Fibroblast of mammary gland (primary cell): ENCODE measurements at places on chromosomes 1 and 21.
A peak's percentile ranks its signal among the peaks of the same experiment; 100 is the strongest.

GRCh38 chr1:234746798-234747196 is 136.8 kb upstream of the IRF2BP2 start:
- DNase-seq, result no peak

- no peak for DNase-seq
Observed at GRCh38 chr1:42817440-42817767, 207 bp upstream of the SVBP start.

- DNase-seq, result no peak
Observed at GRCh38 chr1:232439011-232439410, 190.9 kb downstream of the SIPA1L2 start.

GRCh38 chr1:92441697-92442342 is 44.9 kb downstream of the GFI1 start:
- no peak for DNase-seq

GRCh38 chr1:6262555-6263420 is 1.9 kb upstream of the GPR153 start:
- DNase-seq, result peak; percentile 65

DNA sequence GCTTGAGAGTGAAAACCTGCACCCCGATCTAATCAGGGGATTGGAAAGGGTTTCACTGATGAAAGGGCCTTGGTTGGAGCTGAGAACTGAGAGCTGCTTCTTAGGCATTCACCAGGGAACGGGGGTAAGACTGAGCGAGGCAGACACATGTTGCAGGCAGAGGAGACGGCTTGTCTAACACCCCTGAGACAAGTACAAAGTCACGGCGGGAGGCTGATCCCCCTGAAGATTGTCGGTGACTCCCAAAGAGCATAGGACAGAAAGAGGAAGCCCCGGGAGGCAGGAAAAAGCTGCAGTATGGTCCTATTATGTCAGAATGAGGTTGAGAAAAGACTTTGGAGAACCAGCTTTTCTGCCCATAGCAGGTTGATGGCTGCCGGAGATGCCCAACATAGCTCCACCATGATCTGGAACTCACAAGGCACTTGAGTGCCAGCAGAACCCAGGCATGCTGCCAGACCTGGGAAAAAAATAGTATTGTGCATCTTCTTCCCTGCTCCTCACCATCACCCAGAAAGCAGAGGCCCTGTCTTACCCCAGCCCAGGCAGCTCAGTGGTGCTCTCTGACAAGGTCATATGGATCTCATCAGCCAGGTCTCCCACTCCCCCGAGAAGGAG is 463.9 kb upstream of the PROX1 start:
- no peak for DNase-seq

DNA sequence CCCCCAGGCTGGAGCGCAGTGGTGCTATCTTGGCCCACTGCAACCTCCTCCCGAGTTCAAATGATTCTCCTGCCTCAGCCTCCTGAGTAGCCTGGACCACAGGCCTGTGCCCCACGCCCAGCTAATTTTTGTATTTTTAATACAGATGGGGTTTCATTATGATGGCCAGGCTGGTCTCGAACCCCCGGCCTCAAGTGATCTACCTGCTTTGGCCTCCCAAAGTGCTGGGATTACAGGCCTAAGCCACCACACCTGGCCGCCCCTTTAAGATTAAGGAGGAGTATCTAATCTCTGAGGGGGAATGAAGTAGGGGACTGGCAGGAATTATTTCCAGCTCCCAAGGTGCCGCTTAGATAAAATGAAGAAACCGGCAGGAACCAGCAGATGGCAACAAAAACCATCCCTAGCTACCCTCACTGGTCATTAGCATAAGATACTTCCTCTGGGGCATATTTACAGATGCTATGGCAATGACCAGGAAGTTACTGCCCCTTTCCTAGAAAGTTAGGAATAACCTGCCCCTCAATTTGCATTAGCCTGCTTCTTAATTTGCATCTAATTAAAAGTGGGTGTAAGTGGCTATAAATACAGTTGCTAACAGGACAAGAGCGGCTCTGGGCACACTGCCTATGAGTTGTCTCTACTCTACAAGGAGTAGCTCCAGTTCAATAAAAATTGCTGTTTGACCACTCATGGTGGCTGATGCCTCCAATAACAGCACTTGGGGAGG is 7.1 kb upstream of the NSUN4 start:
- peak; percentile 46 for DNase-seq

- no peak for DNase-seq
Observed at GRCh38 chr1:168972887-168973286, 133.6 kb upstream of the ATP1B1 start.

- no peak for DNase-seq
Observed at GRCh38 chr1:205339717-205340116, 17.0 kb downstream of the KLHDC8A start.

DNA sequence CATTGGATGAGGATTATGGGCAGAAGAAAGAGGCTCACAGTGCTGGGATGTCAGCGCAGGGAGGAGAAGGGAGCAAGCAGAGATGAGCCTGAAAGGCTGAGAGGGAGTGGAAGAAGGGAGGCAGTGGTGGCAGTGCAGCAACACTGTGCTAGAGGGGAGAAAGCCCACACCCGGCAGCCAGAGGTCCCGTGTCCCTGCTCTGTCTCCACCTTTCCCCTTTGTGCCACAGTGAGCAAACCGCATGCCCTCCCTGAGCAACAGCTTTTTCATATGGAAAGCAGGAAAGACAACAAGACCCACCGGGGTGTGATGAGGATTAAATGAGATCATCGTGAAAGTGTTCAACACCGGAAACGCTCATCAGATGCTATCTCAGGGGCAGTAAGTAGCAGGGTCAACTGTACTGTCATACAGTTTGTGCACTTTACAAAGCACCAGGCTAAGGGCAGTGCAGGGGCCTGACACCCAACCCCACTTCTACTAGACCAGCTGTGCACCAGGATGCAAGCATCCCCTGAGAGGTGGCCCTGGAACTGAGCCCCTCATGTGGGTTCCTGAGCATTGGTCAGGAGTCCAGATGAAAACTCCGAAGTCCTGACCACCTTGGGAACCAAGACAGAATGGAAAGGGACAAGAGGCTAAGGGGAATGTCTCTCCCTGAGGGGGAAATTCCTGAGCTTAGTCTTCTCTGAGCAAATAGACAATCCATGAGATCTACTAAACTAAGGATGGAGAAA is 9.1 kb downstream of the NHLH1 start:
- DNase-seq, result peak; percentile 20

- peak; percentile 94 for DNase-seq
Observed at GRCh38 chr1:98920441-98921110, 84.1 kb downstream of the PLPPR5 start.

GRCh38 chr1:118304722-118305359 is 119.8 kb upstream of the SPAG17 start:
- peak; percentile 42 for DNase-seq

DNA sequence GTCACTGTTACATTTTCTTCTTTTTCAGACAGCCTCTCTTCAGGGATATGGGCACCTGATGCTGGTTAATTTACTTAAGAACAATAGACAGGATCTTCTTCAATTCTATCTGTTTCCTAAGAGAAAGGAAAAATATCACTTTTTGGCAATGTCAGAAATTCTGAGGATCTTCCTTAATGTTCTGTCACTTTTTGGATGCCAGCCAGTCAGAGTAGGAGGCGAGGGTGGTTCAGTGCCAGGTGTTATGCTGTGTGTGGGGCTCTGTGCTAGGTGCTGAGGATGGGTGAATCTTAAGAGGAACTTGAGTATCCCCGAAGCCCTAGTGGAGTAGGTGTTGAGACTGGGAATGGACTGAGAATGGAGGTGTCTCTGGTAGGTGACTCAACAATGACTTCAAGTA is 133.5 kb downstream of the UCK2 start:
- DNase-seq, result no peak

GRCh38 chr1:15866721-15867201 is 19.3 kb downstream of the SPEN start:
- DNase-seq, result peak; percentile 60

GRCh38 chr21:38455403-38455802 is 42.9 kb downstream of the ERG start:
- no peak for DNase-seq

DNA sequence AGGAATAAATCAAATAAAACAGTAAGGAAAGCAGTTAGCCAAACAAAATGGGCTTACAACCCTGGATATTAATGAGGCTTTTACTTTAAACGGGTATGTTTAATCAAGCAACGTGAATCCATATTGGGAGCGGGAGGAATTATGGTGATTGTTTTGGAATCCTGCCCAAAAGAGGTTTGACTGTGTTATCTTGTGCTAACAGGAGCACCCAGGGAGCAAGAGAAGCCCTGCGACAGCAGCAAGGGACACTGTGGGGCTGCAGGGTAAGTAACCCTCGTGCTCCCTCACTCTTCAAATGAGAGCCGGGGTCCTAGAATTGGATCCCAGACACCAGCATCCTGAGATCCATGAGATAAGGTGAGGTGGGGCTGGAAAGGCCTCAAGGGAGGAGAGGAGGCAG is 72.6 kb upstream of the PGBD5 start:
- DNase-seq, result no peak

GRCh38 chr1:99374109-99374508 is 109.8 kb downstream of the PLPPR4 start:
- DNase-seq, result no peak

DNA sequence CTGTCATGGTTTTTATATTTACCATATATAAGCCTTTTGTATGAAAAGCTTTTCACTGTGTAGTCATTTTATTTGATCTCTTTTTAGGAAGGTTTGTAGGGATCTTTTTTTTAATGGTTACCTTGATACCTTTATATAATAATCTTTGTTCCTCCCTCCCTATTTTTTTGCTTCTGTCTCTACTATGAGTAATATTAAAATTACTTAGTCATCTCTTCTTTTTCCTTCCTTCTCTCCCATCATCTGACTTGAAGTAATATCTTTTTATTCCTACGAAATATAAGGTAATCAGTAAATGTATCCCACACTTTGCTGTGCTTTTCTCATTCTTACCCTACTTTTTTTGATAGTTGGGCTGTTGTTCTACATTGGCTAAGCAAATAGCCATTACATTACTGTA is 161.4 kb downstream of the MAGI3 start:
- no peak for DNase-seq

GRCh38 chr1:89147678-89148658 is 22.1 kb upstream of the GBP2 start:
- no peak for DNase-seq

- DNase-seq, result peak; percentile 49
Observed at GRCh38 chr1:43982808-43983207, 3.8 kb downstream of the B4GALT2 start.

GRCh38 chr1:173869021-173869359 is 810 bp downstream of the ZBTB37 start:
- DNase-seq, result no peak

DNA sequence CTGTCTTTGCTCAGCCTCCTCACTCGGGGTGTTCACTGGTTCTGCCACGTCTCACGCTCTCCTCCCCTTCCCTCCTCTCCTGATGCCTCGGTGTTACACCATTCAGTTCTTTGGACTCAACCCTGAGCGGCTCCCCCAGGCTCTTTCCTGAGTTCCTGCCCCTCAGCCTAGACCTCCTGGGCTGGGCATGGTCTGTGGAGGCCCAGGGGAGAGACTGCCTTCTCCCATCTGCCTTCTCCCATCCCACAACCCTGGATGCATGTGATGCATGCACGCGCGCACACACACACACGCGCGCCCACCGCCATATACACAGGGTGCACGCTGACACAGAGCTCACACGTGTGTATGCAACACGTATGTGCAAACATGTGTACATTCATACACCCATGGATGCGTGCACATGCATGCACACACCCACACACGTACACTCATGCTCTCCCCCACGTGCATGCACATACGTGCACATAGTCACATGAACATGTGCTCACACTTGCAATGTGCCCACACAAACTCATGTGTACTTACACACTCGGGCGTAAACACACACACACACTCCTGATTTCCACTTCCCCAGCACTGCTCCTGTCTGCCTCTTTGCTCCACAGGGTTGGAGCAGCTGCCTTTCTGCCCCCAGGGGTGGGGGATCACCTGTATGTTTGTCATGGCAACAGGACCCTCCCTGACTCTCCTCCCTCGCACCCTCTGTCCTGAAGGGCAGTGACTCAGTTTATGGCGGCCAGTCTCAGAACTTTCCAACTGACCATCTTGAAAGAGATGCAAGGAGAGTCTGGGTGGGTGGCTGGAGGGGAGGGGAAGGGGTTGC is 59.0 kb downstream of the HUNK start:
- DNase-seq, result no peak

GRCh38 chr21:37450445-37450941 is 83.9 kb downstream of the DYRK1A start:
- peak; percentile 44 for DNase-seq

GRCh38 chr1:200654660-200655059 is 15.0 kb downstream of the DDX59 start:
- no peak for DNase-seq

GRCh38 chr1:226601456-226601855 is 52.9 kb downstream of the STUM start:
- no peak for DNase-seq

DNA sequence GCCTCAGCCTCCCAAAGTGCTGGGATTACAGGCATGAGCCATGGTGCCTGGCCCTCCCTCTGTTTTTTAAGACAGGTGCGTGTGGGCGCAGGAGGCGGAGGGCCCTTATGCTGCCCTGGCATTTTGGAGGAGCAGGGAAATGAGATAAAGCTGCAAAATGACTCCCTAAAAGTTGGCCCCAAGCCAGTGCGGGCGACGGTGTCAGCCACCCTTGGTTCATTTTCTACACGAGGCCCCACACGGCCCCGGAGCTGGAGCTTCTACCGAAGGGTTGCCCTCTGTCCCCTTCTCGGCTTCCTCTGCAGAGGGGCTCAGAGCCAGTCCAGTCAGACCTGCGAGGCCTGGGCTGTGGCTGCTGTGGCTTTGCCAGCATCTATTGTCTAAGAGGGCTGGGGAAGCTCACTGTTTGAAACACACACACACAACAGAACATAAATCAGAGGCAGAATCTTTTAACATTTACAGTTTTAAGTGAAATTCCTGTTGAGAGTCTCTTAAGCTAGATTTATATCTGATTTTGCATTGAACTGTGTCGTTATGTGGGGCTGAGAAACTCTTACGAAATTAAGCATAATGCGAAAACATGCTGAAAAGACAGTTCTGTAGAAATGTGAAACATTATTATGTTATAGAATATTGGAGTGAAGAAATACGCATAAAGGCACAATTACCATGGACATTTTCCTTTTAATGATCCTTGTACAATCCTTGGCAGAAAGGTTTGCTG is 255.9 kb downstream of the CAMTA1 start:
- no peak for DNase-seq

DNA sequence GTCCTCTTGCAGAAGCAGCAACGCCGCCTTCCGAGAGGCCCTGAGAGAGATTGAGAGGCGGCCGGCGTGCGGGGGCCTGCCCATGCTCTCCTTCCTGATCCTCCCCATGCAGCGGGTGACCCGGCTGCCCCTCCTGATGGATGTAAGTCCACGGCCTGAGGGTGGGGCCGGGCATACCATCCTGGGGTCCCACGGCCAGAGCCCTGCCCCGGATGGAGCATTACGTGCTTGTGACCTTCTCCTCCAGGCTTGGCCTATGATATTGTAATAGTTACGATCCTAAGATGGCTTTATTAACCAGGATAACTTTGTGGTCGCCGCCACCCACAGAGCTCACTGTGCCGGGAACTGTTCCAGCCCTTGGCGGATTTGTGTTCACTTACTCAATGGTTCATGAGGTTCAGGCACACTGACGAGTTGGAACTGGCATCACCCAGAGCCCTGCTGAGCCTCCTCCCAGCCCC is 18.9 kb downstream of the ARHGEF16 start:
- DNase-seq, result peak; percentile 90

- DNase-seq, result no peak
Observed at GRCh38 chr1:61782771-61783170, 40.5 kb downstream of the PATJ start.
